Fibroblast of lung (primary cell): ENCODE measurements at places on chromosomes 6 and 20. TPM values are rescaled to one million over a fixed set of nuclear protein-coding genes. Genes with fewer than 3 reads are reported as not detected.

GRCh38 chr6:149935246-149935645 is 6.6 kb upstream of the ULBP2 start:
- H3K27me3 ChIP-seq, result peaks cover 34% of the 10 kb centered on the region
- H3K36me3 ChIP-seq, result no peaks in the 10 kb centered on the region
- DNase-seq, result peak; percentile 6
- H3K4me1 ChIP-seq, result peaks cover 7% of the 10 kb centered on the region

DNA sequence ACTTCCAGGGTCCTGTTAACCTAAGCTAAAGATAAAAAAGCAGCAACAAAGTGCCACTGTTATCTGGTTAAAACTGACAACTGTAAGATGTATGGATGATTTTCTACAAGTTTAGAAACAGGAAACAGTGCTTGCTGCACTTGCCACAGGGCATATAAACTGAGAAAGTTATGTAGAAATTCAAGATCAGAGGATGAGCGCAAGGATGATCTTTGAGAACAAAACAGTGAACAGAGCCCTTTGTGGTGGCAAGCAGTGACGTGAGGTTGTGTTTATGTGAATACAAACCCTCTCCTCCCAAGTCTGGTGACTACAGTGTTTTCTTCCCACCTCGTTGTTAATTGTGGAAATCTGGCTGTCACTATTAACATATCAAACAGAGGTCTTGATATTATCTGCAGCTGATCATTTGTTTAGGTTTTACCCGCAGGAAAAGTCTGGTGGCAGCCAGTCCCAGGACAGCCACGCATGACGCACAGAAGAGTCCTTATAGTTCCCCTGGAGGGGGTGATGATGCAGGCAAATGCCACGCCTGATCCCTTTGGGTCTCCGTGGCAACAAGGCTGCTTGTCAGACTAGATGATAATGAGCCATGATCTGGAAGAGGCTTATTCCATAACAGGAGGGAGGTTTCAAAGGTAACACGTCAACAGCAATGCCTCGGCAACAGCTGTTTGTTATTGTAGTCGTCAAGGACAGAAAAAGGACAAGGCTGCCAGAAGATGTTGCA is 43.1 kb upstream of the TNFAIP3 start:
- peak overlapping the region; percentile 59 for H3K27ac ChIP-seq
- no peaks in the 10 kb centered on the region for H3K27me3 ChIP-seq
- H3K4me1 ChIP-seq, result peaks cover 17% of the 10 kb centered on the region
- no peaks in the 10 kb centered on the region for H3K36me3 ChIP-seq

GRCh38 chr6:169986848-169987498 is 235.6 kb downstream of the ERMARD start:
- no peak overlapping the region for H3K4me3 ChIP-seq
- no peak overlapping the region for H3K27ac ChIP-seq
- H3K27me3 ChIP-seq, result no peaks in the 10 kb centered on the region
- no peaks in the 10 kb centered on the region for H3K4me1 ChIP-seq

- no peaks in the 10 kb centered on the region for H3K36me3 ChIP-seq
- no peak overlapping the region for H3K27ac ChIP-seq
- no peaks in the 10 kb centered on the region for H3K27me3 ChIP-seq
- H3K4me1 ChIP-seq, result peaks cover 12% of the 10 kb centered on the region
- H3K4me3 ChIP-seq, result no peak overlapping the region
These were observed 33.3 kb upstream of the LAMA4 start for GRCh38 chr6:112287577-112288225.

The LST1 gene
- total RNA-seq, result not detected in 2 replicates

GRCh38 chr6:118992186-118992795 is 57.3 kb upstream of the MCM9 start:
- DNase-seq, result no peak
- H3K27me3 ChIP-seq, result no peaks in the 10 kb centered on the region
- no peaks in the 10 kb centered on the region for H3K36me3 ChIP-seq
- H3K4me1 ChIP-seq, result no peaks in the 10 kb centered on the region
- H3K4me3 ChIP-seq, result no peak overlapping the region

The GPLD1 gene
- under 0.01 TPM in 2 replicates for total RNA-seq

The DYNLT2 gene
- 0.83 and 1.0 TPM in 2 replicates for total RNA-seq
